ENCODE measurements at places on chromosomes 12 and 14.
A peak's percentile ranks its signal among the peaks of the same experiment; 100 is the strongest.

DNA sequence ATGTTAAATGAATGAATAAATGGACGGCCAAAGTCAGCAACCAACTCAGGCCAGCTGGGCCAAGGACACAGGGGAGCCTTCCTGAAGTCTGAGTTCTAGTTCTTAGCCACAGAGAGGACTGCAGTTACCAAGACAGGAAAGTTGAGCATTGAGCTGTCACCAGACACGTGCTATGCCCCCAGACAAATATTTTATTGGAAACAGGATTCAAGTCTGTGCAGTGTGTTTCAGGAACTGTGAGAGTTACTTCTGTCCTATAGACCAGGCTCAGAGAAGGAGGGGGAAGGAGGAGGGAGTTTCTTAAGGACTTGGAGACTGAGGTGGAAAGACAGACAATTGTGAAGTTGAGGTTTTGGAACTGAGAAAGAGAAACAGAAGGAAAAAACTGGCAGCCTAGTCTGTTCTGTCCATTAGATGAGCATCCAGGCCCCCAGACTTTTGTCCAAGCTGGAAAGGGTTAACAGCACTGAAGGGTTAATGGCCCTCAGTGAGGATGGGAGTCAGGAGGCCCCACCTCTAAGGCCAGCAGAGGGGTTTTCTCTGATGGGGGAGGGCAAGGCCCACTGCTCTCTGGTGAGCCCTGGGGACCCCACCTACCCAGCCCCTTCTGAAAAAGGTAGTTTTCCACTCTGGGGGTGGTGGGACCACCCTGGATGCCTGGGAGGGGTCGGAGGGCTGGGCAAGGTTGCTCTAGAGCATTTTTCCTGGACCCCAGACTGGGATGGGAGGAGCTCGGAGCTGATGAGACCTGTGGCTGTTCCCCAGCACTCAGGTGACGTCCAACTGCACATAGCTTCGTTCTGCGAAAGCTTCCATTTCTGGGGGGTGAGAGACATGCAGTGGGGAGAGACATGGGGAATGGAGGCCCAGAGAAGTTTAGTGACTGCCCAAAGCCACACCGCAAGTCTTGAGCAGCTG lies 6.9 kb upstream of the CMKLR1 start:
- no peak for DNase-seq

DNA sequence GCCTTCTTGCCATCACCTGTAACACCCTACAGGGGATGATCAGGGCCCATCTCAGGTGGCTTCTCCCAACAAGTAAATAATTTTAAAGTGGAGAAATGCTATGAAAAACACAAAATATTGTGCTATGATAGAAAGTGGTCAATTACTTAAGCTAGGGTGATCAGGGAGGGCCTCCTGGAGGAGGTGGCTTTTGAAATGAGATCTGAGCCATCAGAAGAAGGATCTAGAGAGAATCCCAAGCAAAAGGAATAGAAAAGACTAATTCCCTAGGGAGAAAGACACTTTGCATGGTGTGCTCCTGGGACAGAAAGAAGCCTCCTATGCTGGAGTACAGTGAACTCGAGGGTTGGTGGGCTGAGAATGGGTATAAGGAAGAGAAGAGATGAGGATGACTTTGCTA lies 7.5 kb upstream of the C14orf132 start:
- no peak for DNase-seq

GRCh38 chr14:33899723-33900341 lies 51.0 kb downstream of the EGLN3 start:
- no peak for DNase-seq

DNA sequence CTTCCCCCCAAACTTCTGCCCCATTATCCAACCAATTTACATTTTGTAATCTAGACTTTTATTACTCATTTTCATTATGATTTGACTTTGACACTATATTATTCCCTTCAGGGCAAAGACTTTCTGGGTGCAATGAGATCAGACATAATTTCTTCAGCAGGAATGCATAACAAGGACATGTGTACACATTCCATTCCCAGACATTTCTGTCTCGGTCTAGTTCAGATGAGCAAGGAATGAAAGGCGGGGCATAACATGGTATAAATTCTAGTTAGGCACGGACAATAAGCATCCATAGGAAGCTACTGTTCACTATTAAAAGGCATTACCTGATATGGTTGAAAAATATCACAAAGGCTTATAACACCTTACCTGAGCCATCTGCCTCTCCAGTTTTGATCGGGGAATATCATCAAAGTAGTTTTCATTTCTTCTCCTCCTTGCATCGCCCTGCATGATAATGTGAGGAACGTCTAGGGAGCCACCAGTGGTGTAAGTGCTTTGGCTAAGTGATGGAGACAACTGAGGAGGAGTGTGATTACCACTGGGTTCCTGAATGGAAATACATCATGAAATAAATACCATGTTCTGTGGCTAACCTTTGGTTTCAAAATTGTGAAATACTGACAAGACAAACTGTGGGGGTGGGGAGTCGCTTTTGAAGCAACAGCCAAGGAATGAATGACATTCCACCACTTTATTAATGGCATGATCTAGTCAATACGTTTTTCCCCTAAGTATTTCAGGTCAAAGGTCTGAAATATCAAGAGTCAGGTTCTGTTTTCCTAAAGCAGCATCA lies 183.9 kb downstream of the APAF1 start:
- no peak for DNase-seq

- DNase-seq: no peak
These were observed 42.5 kb downstream of the LIN7A start for GRCh38 chr12:80895240-80895639.

DNA sequence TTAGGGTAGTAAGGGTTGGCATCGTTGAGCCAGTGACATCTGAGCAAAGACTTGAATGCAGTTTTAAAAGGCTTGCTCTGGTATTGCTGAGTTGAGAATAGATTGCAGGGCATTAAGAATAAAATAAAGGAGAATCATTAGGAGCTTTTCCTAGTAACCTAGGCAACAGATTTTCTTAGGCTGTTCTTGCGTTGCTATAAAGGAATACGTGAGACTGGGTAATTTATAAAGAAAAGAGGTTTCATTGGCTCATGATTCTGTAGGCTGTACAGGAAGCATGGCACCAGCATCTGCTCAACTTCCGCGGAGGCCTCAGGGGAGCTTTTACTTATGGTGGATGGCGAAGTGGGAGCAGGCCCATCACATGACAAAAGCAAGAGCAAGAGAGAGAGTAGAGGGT lies 97.4 kb downstream of the RAD51B start:
- no peak for DNase-seq

GRCh38 chr14:96363751-96364336 lies 518 bp downstream of the GSKIP start:
- peak; percentile 14 for DNase-seq

GRCh38 chr14:34650786-34651584 lies 21.0 kb upstream of the SNX6 start:
- peak; percentile 12 for DNase-seq

- no peak for DNase-seq
These were observed 7.1 kb downstream of the ETFRF1 start for GRCh38 chr12:25202137-25202536.

DNA sequence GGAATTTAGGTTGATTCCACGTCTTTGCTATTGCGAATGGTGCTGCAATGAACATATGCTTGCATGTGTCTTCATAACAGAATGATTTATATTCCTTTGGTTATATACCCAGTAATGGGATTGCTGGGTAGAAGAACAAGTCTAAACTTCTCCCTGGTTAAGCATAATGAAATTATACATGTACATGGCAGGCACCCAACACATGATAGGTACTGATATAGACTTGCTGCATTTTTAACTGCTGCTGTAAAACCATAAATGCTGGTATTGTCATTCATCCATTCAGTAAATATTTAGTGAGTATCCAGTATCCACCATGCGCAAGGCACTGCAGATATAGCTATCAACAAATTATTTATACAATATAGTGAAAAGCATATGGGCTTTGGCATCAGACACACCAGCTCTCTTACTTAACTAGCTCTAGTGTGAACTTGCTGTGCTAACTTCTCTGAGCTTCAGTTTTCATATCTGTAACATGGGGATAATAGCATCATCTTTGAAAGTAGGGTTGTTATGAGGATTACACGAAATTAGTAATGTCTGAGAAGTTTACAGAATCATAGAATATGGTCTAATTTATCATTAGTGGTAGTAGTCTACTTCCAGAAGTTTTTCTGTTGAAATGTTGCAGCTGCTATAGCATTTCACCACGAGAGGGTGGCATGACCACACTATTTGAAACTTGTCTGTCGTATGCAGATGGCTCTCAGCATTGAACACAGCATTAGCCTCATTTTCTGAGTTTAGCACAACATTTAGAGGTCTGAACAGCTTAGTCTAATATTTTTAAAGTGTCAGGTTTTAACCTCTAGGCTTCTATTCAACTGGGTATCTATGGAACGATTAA lies 32.0 kb upstream of the SEL1L start:
- peak; percentile 34 for DNase-seq

- DNase-seq: no peak
These were observed 124.1 kb downstream of the STXBP6 start for GRCh38 chr14:24925771-24926374.

- DNase-seq: no peak
These were observed 28.1 kb downstream of the BLTP3B start for GRCh38 chr12:100114574-100114973.

GRCh38 chr14:59331217-59331616 lies 134.0 kb downstream of the GPR135 start:
- DNase-seq: no peak

DNA sequence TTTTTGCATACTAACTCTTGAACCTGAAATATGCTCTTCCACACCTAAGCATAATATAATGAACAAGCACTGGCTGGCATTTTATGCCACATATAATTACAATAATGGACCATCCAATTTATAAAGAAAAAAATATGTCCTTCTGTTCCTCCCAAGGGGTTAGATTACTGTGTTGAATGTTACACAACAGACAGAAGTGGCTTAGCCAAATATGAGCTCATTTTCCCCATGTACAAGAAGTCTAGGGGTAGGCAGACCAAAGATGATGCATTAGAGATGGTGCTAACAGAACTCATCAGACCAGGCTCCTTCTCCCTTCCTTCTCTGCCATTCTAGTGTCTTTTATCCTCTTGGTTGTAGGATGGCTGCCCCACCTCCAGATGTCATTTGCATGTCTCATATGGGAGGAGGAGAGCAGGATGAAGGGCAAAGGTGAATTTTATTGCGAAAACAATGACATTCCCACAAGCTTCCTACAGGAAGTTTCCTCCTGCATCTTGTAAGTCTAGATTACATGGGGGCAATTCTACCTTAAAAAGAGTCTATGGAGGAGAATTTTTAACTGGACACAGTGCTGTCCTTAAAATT lies 43.9 kb upstream of the SLC2A13 start:
- no peak for DNase-seq

DNA sequence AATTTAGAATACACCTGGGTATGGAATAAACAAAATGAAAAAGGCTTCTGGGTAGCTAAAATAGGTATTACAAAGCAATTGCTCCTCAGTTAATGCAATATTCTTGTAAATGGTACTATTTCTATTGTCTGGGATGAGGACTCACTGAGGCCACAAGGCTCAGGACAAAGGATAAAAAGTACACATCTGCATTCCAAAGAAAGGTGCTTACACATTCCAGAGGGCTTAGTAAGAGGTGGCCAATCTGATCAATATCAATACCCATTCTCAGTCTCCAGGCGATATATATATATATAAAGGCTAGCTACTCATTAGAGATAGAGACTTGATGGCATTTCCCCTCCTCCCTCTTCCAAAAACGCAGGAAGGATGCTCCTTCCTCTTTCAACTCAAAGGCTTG lies 43.8 kb downstream of the ATXN7L3B start:
- DNase-seq: no peak

DNA sequence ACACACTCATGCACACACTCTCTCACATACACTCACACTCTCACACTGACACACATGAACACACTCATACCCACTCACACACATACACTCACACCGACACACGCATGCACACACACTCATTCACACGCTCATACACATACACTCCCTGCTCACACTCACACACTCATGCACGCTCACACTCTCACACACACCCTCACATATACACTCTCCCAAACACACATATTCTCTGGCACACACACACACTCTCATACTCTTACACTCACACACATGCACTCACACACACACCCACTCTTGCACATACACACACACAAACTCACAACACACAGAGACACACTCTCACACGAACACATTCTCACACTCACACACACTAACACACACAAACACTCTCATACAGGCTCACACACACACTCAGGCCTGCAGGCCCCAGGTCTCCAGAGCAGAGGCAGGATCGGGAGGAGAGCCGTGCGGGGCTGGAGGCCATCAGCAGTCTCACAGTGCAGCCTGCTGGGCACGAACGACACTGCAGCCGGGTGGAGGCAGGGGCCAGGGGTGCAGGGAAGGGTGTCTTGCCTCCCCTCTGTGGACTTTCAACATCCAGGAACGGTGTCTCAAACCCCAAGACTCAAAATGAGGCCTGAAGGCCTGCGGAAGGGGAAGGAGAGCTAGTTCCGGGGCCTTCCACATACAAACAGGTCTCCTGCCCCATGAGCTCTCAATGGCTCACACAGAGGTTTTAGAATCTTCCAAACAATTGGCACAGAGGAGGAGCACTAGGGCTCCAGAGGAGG lies 148.7 kb downstream of the ANO2 start:
- DNase-seq: peak; percentile 31

- DNase-seq: no peak
These were observed 70.5 kb downstream of the LIN52 start for GRCh38 chr14:74155287-74155686.

DNA sequence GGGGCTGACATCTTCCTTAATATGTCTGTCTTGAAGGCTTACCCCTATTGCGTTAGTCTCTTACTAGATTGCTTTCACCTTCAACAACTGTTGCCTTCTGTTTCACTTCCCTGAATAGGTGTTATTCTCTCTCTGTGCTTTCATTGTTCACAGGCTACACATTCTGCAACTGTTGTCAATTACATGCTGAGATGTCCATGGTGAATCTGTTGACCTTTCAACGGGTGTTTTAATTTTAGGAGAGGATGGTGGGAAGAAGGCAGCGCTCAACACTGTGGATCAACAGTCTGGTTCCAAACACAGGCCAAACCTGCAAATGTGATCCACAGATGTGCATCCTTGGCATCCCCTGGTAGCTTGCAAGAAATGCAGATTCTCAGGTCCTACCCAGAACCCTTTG lies 101.9 kb downstream of the DACT1 start:
- no peak for DNase-seq

DNA sequence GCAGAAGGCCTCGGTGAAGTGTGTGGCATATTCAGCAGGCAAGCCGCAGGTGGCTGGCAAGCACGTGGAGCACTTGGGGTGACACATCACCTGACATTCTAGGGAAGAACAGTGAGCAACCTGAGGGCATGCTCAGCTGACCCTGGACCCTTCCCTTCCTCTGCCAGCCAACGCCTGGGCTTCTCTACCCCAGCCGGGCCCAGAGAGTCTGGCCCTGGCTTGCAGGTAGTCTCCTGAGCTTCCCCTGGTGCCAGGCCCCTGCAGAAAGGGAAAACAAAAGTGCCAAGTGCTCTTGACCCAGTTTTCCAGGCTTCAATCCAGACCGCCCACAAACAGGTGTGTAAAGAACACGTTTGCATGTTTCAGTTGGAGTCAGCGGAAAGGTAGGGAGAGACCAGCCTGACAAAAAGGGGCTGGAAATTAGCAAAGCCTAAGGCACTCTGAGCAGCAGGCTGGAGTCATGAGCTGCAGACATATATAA lies 45.7 kb downstream of the PRKAB1 start:
- no peak for DNase-seq
